ENCODE measurements at places on chromosomes 13 and 19. TPM values are rescaled to one million over a fixed set of nuclear protein-coding genes. Genes with fewer than 3 reads are reported as not detected.

DNA sequence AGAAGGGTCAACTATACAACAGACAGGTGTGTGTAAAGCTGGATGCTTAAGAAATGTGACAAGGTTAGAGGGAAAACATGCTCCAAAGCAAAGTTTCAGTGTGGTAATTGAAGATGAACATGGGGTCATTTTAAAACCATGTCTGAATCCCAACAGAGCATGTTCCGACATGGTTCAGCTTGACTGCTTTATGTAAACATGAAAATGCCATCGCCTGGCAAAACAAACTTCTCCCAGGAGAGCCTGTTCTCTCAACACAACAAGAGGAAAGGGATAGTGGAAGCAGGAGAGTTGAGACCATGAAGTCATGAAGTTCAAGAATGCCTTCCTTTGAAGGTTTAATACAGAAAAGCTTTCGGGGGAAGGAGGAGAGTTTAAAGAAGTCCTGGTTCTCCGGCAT, 85.8 kb downstream of the EPSTI1 start:
- H3K4me3 ChIP-seq, result no peak overlapping the region
- no peaks in the 10 kb centered on the region for H3K36me3 ChIP-seq
- DNase-seq, result peak; percentile 18
- H3K27me3 ChIP-seq, result no peaks in the 10 kb centered on the region
- peaks cover 12% of the 10 kb centered on the region for H3K4me1 ChIP-seq
- no peak overlapping the region for H3K27ac ChIP-seq

DNA sequence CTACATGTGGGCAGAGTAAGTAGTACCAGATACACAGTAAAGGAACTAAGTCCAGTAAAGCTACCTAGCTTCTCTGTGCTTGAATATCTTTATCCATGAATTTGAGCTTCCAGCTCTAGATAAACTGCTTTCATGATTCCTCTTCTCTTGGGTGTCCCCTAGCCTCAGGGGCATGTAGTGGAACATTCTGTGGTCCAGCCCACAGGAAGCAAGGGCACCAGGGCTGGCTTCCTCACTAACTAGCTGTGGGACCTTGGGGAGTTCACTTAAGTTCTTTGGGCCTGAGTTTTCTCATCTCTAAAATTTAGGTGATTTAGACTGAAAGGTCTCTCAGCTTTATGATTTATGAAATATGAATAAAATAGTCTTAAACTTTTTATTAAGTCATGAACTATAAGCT, 185.7 kb downstream of the KATNAL1 start:
- no peak overlapping the region for H3K27ac ChIP-seq
- no peaks in the 10 kb centered on the region for H3K36me3 ChIP-seq
- no peak overlapping the region for H3K4me3 ChIP-seq
- peaks cover 26% of the 10 kb centered on the region for H3K4me1 ChIP-seq

GRCh38 chr19:51796195-51796679, 1.3 kb downstream of the FPR3 start:
- H3K27me3 ChIP-seq, result no peaks in the 10 kb centered on the region
- H3K4me1 ChIP-seq, result peaks cover 4% of the 10 kb centered on the region
- H3K36me3 ChIP-seq, result no peaks in the 10 kb centered on the region
- H3K4me3 ChIP-seq, result no peak overlapping the region

DNA sequence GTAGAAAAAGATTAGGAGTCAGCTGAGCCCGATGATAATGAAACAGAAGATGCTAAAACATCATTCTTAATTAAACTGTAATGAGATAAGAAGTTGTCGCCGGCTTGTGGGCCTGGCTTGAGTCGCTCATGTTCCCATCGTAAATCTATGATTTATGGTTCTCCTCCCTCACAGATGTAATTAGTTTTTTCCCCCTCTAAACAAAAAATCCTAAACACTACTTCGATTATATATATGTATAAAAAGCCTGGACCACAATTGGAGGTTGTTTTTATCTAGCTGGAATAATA, 151.3 kb downstream of the PTPRS start:
- H3K4me1 ChIP-seq, result peaks cover 3% of the 10 kb centered on the region
- DNase-seq, result no peak
- no peak overlapping the region for H3K27ac ChIP-seq
- no peak overlapping the region for H3K4me3 ChIP-seq
- H3K36me3 ChIP-seq, result no peaks in the 10 kb centered on the region

DNA sequence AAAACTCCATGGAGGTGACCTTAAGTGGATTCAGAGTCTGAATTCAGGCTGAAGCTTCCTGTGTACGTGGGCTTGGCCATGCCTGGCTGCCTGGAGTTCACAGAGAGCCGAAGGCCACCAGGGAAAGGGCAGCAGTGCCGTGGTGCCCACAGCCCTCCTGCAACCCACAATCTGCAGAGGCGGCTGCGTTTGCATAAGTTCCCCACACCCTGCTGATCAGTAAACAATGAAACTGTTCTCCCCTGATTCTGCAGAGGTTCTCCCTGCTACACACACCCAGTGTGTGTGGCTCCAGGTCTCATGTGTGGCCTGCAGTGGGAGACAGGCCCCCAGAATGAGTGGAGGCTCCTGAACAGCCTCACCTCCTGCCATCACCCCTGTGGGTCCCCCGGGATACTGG, 126.9 kb upstream of the SLC7A1 start:
- H3K27ac ChIP-seq, result no peak overlapping the region
- DNase-seq, result no peak
- H3K4me3 ChIP-seq, result no peak overlapping the region
- no peaks in the 10 kb centered on the region for H3K4me1 ChIP-seq

LINGO3 gene
- total RNA-seq, result 0.45 TPM

EBI3 gene
- 3.1 TPM for total RNA-seq

SMIM24 gene
- total RNA-seq, result not detected

DNA sequence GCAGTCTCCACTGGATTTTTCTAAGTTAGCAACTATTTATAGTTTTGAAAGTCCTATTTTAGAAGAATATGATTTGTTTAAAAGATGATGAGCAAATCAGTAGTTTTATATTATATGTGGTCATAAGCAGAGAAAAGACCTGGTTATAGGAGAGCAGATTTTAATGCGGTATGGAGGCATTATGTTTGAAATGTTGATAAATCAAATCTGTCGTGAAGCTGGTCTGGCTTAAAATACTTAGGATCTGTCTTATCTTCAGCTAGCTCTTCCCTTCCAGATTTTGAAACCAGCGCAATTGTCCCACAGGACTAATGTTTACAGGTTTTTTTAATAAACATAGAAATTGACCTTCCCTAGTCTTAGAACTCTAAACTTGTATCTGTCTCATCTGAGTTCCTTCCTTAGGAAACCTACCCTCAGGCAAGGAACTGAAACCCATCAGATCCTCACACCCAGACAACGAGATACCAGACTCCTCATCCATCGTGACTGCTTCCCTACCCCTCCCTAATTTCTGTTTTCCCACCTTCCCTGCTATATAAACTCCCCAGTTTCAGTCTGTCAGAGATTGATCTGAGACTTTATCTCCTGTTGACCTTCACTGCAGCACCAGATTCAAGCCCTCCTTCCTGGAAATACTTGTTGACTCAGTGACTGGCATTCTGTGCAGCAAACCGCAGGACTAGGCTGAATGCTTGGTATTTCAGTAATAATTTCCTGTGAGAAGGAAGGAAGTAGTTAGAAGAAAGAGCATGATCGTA, 37.8 kb upstream of the CXCL17 start:
- no peak overlapping the region for H3K27ac ChIP-seq
- no peak for DNase-seq
- no peak overlapping the region for H3K4me3 ChIP-seq
- H3K36me3 ChIP-seq, result no peaks in the 10 kb centered on the region
- H3K27me3 ChIP-seq, result no peaks in the 10 kb centered on the region

CLIP3 gene
- 2.5 TPM for total RNA-seq

Measured in thyroid gland (tissue), 4 donors.